ENCODE measurements at places on chromosomes 4 and X.

GRCh38 chr4:111650674-111651086 is 494.6 kb upstream of the FAM241A start:
- no peak for DNase-seq

GRCh38 chr4:5050520-5051277 is 581 bp upstream of the STK32B start:
- peak; percentile 83 for DNase-seq

- no peak for DNase-seq
Observed at GRCh38 chr4:30801876-30802275, 81.7 kb downstream of the PCDH7 start.

- DNase-seq = no peak
Observed at GRCh38 chr4:43903456-43903855, 545.2 kb downstream of the KCTD8 start.

DNA sequence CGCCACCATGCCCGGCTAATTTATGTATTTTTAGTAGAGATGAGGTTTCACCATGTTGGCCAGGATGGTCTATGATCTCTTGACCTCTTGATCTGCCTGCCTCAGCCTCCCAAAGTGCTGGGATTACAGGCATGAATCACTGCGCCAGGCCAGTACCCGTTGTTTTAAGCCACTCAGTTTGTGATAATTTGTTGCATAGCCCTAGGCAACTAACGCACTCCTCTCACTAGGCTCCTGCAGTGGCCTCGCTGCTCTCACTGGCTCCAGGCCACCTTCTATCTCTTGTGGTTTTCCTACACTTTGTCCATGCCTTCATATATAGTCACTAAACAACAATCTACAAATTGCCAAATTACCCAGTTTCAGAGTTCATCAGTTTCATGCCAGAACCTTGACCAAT is 58.1 kb downstream of the DCHS2 start:
- DNase-seq = no peak

All from right cardiac atrium (tissue), 5 donors.